GM04504 (cell line): ENCODE measurements at places on chromosomes 16 and 17.

GRCh38 chr17:14693382-14693781, 392.5 kb downstream of the HS3ST3B1 start:
- no peak for DNase-seq

DNA sequence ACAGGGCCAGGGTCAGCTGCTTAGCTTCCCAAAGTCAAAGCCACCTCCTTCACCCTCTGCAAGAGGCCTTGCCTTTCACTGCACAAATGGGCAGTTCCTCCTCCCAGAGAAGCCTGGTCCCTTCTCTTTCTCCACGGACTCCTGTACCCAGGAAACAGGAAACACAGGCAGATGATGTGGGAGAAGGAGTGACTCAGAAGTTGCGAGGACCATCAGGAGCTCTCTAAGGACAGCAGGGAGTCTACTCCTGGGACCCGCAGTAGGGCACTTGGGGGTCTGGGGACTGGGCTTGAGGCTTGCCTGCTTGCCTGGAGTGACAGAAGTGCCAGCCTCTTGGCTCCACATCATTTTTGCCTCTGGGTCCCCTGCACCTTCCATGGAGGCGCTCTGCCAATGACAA, 47.4 kb upstream of the KSR1 start:
- DNase-seq: no peak

DNA sequence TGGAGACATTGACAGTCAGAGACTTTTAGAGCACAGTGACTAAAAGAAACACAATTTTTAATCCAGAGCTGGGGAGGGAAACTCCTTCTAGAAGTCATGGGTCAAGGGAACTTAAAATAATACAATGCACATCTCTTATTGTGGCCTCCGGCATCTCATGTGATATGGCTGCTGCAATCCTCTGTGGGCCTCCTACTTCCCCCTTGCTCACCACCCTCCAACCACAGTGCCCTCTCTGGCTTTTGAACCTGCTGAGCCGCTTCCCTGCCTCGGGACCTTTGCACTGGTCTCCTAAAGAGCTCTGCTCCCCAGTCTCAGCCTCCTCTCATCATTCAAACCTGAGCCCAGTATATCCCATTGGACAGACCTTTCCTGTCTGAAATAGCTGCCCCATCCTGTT, 47.6 kb downstream of the HS3ST2 start:
- DNase-seq: no peak

GRCh38 chr17:36705874-36706731, 104.7 kb downstream of the MRM1 start:
- DNase-seq: peak; percentile 6

GRCh38 chr17:43880420-43880991, 26.8 kb downstream of the MPP2 start:
- no peak for DNase-seq

GRCh38 chr17:40100669-40101366, 429 bp upstream of the NR1D1 start:
- DNase-seq: peak; percentile 98

DNA sequence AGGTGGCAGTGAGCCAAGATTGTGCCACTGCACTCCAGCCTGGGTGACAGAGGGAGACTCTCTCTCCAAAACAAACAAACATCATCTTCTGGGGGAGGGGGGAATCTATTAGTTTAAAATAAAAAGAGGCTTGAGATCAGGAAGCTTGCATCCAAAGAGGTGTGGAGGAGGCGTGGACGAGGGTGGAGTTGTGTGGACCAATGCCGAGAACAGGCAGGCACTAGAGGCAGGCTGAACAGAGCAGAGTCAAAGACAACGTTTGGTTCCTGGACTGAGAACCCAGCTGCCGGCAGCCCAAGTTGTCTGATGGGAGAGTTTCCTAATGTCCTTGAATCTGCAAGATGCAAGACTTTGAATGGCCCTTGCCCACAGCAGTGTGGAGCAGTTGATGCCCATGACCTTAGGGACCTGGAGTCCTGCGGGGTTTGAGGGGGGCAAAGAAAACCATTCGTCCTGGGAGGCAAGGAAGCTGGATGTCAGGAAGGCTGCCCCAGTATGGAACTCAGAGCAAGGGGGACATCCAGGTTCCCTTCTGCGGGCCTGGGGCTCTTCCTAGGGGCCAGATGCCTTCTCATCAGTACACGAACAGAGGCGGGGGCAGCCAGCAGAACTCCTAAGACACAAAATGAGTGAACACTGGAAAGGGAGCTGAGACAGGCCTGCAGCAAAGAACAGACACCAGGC, 9.2 kb downstream of the TBC1D16 start:
- DNase-seq: no peak

GRCh38 chr16:77062878-77063675, 127.9 kb upstream of the MON1B start:
- DNase-seq: no peak

- peak; percentile 95 for DNase-seq
These were observed 26.7 kb downstream of the SAP30BP start for GRCh38 chr17:75693500-75694481.

DNA sequence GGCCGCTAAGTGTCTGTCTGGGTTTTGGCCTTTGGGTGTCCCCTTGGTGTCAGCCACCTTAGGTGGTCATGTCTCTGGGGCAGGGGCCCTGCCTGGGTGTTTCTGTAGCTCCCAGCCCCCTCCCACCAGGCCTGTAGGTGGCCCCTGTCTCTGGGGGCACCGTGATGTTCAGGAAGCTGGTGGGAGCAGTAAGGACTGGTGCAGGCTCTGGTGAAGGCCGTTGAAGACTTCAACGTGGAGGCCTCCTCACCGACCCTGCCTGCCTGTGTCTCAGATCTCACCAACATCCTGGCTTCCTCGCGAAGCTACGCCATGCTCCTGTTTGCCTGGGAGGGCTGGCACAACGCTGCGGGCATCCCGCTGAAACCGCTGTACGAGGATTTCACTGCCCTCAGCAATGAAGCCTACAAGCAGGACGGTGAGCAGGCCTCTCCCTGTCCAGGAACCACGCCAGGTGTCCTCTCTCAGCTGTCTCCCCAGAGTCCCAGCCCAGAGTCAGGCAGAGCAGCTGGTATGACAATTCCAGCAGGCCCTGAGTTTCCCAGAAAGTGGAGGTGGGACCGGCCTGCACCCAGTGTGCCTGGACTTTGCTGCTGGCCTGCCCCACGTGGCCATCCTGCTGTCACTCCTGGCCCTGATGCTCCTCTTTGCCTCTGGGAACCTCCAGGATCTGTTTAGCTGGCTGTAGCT, 2.8 kb downstream of the ACE start:
- no peak for DNase-seq
